RPMI8226 (cell line): ENCODE measurements at places on chromosomes 4 and X.
A peak's percentile ranks its signal among the peaks of the same experiment; 100 is the strongest.

GRCh38 chr4:109051054-109051453, 251.4 kb downstream of the COL25A1 start:
- DNase-seq = no peak

DNA sequence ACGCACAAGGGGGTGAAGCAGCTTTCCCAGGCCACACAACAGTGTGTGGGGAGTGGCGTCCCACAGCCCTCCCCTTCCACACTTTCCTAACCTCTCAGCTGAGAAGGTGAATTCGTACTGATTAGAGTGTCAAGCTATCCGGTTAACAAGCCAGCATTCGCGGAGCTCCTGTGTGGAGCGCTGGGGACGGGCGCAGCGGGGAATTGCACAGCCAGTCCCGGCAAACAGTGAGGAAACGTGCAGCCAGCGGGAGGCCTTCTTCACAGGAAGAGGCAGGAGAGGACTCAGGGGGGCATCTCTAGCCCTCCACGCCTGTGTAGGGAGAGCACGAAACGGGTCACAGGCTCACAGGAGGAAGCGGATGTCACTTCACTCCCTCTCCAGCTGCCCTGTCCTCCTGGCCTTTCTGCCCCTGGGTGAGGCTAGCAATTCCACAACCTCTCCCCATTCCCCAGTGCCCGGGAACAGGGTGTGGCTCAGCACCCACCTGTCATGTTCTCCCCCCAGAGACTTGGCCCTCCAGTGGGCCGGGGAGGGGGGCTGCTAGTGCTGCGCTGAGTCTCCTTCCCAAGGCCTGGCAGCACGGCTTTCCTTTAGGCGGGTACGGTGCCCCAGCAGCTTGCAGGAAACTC, 117.3 kb downstream of the CPZ start:
- no peak for DNase-seq

DNA sequence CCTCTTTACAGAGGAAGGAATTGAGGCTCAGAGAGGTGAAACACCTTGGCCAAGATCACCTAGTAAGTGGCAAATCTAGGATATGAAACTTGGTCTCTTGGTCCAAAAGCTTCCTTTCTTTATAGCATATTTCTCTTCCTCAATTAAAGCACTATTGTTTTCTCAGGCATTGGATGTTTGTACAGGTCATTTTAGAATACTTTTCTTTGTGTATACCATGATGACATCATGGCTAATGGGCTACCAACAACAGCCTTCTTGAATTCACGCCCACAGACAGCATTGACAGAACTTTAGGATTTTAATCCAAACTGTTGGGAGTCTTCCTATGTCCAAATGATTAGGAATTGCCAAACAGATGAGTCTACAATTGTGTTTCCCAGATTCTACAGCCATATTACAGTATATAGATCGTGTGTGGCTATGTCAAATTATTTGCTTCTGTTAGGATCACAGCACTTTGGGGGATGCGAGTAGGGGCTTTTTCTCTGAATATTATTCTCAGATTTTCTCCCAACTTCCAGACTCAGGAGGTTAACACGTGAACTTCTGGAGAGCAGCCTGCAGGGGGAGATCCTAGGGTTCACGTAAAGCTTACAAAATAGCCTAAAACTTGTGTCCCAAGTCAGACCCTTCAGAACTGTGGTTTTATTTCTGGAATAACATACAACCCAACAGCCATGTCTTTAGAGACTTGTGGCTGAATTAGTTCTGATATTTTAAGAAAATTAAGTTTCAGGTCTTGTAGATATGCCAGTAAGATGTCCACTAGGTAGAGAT, 191.8 kb downstream of the SHROOM3 start:
- no peak for DNase-seq

DNA sequence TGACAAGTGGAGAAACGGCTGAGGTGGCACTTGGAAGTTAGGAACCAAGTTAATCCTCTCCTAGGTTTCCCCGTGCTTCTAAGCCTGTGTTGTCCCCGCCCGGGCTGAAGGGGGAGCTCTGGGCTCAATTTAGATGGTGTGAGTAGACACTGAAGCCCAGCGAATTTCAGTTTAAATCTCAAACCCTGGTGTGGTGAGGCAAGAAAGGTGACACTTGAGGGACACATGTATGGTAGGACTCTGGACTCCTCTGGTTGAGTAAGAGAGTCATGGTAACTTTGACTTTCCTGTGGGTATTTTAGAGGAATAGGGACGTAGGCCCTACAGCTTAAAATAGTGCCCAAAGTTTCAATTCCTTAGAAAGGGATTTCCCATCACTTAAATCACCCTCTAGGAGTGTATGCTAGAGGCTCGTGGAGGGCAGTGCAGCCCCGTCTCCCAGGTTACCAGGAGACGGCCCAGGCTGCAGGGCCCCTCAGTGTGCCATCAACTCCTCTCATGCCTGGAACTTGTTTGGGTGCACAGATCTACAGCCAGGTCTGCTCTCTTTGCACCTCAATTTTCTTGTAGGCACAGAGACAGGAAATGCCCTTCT, 24.0 kb downstream of the HAND2 start:
- peak; percentile 40 for DNase-seq

GRCh38 chr4:14000091-14000814, 372.7 kb upstream of the BOD1L1 start:
- no peak for DNase-seq

DNA sequence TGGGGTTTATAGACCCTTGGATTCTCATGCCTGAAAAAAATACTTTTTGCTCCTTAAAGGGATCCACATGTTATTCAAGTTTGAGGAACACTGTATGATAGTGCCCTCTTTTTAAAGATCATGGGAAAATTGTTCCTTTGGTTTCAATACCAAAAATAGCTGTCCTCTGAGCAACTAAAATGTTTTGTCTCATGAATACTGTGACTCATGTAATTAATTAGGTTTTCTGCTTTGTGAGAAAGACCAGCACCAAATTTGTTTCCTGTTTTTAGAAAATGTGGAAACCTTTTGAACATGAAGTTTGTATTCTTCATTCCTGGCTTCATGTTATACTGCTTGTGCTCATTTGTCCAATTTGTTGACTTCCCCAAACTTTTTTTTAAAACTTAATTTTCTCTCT, 127.6 kb upstream of the SH3RF1 start:
- DNase-seq = no peak

- DNase-seq = peak; percentile 75
Measured at GRCh38 chr4:55553441-55554201, 6.9 kb upstream of the CLOCK start.

DNA sequence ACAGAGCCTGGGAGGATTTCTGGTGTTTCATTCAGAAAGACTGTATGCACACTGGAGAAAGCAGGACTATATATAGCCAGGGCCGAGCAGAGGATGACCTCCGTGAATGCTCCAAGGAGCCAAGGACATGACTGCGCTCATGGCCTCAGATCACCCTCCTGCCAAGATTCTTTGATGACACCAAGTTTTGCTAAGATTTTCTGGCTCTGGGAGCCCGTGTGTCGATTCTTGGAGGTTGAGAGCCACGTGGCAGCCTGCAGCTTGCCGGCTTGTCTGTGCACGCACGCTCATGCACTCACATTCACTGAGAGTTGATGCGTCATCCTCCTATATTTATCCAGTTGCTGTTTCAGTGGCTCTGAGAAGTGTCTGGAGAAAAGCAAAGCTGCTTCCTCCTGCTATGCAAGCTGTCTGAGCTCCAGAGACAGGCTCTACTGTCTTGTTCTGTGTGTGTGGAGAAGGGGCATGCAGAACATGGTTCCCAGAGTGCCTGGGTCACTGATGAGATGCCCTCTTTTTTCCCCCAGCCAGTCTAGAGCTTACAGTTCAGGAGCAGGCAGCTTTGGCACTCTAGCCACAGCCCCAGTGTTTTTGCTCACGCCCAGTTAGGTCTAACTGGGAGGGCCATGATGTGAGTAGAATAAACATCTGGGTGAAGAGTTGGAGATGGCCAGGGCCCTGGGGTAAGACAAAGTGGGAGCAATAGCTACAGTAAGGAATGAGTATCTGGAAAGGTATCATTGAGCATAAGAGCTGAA, 64.9 kb upstream of the SCOC start:
- peak; percentile 80 for DNase-seq

GRCh38 chr4:76384052-76384451, 36.9 kb downstream of the CCDC158 start:
- no peak for DNase-seq

- no peak for DNase-seq
Measured at GRCh38 chr4:180335566-180335965, 1907.6 kb upstream of the TENM3 start.

DNA sequence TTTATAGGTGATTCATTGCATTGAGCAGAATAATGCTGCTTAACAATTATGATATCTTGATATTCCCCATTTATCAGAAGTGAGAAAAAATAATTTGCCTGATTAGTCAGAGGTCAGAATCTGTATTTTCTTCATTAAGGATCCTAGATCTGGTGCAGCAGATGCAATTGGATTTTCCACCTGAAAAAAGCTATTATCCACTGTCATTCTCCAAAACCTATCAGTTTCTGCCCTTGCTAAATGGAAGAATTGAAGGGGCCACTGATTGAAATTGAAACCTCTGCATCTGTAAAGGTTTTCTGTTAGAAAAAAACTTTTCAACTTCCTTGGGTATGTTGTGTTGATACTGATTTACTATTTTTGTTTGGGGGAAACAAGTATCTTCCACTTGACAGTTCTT, 636.0 kb upstream of the NDST4 start:
- no peak for DNase-seq

GRCh38 chr4:146224326-146224966, 10.1 kb downstream of the REELD1 start:
- no peak for DNase-seq

DNA sequence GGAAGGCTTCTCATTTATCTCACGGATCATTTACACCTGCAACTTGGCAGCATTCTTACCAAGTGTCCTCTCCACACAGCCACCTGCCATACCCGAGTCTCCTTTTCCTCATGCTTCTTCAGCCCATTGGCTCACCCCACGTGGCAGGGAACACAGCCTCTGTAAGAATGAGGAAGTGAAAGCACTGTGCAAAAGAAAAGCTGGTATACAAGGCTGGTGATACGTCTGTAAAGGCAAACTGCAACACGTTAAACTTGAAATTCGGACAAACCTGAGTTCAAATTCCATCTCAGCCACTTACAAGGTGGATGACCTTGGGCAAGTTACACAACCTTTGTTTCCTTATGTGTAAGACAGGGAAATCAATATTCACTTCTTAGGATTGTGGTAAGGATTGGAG, 164.0 kb upstream of the RASGEF1B start:
- DNase-seq = peak; percentile 88

- no peak for DNase-seq
Measured at GRCh38 chr4:8457646-8458252, 17.2 kb downstream of the TRMT44 start.

DNA sequence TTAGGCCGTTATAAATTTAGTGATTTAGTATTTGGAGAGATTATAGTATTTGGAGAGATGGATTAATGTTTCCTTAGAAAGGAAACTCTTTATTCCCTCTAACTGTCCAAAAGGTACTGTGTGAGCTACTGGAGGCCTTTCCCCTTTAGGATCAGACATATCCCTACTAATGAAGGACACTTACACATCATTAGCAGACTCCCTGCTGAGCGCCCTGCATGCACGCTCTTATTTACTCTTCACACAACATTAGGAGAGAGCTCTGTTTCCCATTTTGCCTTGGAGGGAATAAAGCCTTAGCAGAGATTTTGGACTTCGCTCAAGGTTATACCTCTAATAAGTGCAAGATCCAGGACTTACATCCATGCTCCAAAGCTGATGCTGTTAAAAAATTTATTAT, 17.8 kb upstream of the STOX2 start:
- no peak for DNase-seq

DNA sequence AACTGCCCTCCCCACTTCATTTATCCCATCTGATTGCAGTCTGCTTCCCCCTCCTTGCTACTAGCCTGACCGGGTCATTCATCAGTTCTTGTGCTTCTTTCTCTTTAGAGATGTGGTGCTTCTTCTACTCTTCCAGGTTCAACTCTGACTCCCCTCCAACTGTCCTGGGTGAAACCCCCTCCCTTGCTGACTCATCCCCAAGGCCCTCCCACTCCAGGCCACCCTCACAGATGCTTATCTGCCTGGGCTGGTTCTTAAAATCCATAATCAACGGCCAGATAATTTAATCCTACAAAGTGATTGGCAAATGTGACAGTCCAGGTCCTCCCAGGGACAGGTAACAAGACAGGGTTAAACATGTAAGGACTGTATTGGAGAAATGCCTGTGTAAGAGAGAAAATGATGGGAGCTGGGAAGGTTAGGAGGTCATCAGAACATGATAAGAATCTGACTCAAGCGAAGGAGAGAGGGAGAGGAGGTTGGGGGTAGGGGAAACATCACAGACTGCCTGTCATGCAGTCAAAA, 182.8 kb upstream of the C1QTNF7 start:
- DNase-seq = no peak

GRCh38 chr4:144712775-144713174, 66.8 kb downstream of the HHIP start:
- DNase-seq = no peak

DNA sequence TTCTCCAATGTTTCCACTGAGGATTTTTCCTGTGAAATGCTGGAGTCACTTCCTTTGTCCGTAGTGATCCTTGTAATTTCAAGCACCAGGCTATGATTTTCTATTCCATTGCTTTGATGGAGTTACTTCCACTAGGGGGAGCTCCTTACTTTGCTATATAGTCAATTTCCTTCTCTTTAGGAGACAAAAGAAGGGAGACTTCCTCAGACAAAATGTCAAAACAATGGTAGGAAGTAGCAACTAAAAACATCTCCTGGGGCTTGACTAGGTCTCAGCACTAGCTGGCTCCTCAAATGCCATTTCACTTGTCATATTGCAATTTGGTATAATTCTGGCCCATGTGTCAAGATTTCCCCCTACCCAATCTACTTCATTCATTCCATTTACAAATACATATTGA, 24.1 kb downstream of the ZCCHC12 start:
- DNase-seq = peak; percentile 53

DNA sequence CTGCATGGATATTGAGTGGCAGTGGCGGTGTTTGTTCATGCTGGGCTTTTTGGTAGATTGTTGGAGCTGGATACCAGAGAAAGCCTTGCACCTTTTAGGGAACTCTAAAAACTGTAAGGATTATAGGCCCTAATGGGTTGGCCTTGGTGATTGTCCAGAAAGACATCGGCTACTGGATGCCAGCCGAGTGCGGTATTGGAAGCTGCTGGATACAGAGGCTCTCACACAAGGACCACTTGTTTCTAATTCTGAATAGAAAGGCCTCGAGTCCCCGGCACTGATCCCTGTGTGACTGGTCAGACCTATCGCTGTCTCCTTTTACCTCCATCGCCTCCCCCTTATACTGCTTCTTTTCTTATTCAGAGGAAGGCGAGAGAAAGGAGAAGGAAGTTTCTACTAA, 27.3 kb upstream of the SCOC start:
- DNase-seq = no peak

- no peak for DNase-seq
Measured at GRCh38 chrX:49809891-49810632, 19.0 kb upstream of the PAGE4 start.

GRCh38 chr4:129429581-129430320, 333.8 kb downstream of the C4orf33 start:
- DNase-seq = no peak

DNA sequence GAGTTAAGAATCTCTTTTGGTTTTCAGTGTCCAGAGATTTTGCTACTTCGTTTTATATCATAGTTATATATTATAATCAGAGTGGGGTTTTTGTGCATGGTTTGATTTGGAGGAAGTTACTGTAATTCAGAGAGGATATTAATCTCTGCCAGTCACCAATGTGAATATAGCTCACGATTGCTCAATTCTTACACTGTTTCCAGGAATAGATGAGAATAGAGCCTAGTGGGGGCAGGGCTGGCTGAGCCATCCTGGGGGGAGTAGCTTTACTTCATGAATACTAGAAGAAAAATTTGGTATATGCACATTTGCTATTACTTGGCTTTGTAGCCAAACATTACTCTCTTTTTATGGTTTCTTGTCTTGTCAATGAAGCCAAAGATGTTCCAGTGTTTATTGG, 60.9 kb upstream of the TRPC3 start:
- no peak for DNase-seq

- peak; percentile 10 for DNase-seq
Measured at GRCh38 chr4:140195806-140196205, 41.8 kb upstream of the MAML3 start.
